ENCODE measurements at places on chromosomes 3 and 15.
A peak's percentile ranks its signal among the peaks of the same experiment; 100 is the strongest.

- no peak for DNase-seq
Measured at GRCh38 chr15:43277231-43277823, 10.6 kb upstream of the TGM5 start.

- DNase-seq, result no peak
Measured at GRCh38 chr15:88061452-88061851, 195.1 kb downstream of the NTRK3 start.

- no peak for DNase-seq
Measured at GRCh38 chr15:39851500-39852092, 68.5 kb downstream of the GPR176 start.

- no peak for DNase-seq
Measured at GRCh38 chr3:26592451-26592850, 30.1 kb upstream of the LRRC3B start.

GRCh38 chr3:88149101-88149508 lies 654 bp upstream of the C3orf38 start:
- no peak for DNase-seq

- no peak for DNase-seq
Measured at GRCh38 chr3:181333394-181333793, 343.9 kb upstream of the DNAJC19 start.

- no peak for DNase-seq
Measured at GRCh38 chr3:141311170-141311495, 57.2 kb upstream of the ZBTB38 start.

DNA sequence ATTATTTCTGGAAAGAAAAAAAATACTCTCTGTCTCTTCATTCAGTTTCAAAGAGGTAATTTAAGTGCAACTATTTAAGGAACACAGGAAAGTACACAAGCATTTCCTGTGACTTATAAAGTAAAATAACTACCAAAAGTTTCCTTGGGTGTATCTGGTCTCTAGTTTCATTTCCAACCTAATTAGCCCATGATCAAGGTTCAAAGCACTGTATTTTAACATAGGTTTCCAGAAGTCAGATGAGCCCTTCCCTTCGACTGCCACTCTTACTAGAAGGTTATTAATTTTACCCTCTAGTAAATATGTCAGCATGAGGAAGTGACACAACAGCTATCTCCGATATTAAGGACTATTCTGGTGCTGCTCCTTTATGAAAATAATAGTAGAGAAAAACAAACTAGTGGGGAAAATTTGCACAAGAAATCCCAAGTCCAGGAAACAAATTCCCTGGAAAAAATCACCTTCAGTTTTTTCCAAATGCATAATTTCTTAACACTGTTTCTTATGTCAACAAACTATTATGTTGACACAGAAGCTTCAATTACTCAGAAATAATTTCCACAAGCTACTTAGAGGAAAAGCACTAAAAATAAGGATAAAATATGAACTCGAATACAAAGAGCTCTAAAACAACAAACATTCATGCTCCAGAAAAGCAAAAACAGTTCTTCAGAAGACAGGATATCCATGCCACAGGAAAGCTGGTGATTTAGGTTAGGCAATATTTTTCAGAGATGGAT lies 35.3 kb downstream of the CCPG1 start:
- no peak for DNase-seq

DNA sequence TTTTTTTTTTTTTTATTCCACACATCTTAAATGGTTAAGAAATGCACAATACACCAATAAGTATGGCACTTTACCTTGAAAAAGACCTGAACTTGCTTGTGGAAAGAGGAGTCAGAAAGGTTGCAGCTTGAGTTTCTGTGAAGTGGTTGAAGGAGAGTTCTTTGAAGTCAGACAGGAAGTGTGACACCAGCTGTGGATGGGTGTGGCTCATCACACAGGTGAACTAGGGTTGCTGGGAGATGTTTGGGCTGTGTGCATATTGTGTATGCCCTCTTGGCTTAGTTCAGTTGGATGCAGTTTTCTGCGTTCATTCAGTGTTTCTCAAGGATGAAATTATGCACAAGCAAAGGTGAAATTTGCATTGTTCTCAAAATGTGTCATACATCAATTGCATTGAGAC lies 6.3 kb downstream of the AEN start:
- peak; percentile 93 for DNase-seq

DNA sequence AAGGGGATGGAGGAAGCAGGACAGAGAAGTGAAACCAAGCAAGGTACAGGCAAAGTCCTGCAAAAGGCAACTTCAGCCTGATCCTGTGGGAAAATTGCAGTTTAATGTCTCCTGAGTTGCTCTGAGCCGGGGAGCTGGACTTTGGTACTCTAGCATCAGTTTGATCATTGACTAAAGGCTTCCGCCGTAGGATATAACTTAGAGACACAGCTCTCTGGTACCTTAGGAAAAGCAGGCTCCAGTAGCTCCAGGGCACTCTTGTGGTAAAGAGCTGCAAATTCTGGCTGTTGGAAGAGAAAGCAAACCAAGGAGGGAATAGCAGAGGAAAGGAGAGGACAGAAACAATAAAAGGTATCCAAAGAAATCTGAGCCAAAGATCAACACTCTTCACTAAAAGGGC lies 521.1 kb downstream of the PLOD2 start:
- no peak for DNase-seq

DNA sequence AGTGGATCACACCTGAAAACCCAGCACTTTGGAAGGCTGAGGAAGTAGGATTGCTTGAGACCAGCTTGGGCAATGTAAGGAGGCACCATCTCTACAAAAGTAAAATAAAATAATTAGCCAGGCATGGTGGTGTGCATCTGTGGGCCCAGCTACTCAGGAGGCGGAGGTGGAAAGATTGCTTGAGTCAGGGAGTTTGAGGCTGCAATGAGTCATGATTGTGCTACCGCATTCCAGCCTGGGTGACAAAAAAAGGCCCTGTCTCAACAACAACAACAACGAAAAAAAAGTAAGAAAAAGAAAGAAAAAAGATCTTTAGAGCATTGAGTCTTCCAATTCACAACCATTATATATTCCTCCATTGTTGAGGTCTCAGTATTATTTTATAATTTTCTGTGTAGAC lies 192.4 kb upstream of the DPH6 start:
- DNase-seq, result no peak

GRCh38 chr3:70982700-70983140 lies 600.8 kb downstream of the FOXP1 start:
- DNase-seq, result no peak

DNA sequence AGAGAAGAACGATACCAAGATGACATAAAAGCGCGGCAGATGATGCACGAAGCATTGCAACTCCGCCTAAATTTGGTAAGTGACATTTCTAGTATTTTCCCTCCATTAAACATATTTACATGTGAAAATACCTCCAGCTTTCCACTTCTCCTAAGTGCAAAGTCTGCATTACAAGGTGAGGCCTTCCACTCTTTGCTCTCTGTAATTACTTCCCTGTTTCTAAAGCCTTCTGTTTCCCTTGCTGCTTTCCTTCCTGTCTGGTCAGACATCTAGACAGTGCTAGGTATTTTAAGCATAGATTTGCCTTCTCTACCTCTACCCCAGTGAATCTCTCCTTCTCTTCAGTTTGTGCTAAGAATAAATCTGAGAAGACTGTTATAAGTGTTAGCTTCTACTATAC lies 1.9 kb downstream of the P2RY12 start:
- no peak for DNase-seq

GRCh38 chr15:90154861-90155626 lies 46.1 kb upstream of the SEMA4B start:
- no peak for DNase-seq

- no peak for DNase-seq
Measured at GRCh38 chr3:190548031-190548656, 34.3 kb downstream of the IL1RAP start.

GRCh38 chr3:5332270-5332956 lies 144.9 kb downstream of the EDEM1 start:
- no peak for DNase-seq

DNA sequence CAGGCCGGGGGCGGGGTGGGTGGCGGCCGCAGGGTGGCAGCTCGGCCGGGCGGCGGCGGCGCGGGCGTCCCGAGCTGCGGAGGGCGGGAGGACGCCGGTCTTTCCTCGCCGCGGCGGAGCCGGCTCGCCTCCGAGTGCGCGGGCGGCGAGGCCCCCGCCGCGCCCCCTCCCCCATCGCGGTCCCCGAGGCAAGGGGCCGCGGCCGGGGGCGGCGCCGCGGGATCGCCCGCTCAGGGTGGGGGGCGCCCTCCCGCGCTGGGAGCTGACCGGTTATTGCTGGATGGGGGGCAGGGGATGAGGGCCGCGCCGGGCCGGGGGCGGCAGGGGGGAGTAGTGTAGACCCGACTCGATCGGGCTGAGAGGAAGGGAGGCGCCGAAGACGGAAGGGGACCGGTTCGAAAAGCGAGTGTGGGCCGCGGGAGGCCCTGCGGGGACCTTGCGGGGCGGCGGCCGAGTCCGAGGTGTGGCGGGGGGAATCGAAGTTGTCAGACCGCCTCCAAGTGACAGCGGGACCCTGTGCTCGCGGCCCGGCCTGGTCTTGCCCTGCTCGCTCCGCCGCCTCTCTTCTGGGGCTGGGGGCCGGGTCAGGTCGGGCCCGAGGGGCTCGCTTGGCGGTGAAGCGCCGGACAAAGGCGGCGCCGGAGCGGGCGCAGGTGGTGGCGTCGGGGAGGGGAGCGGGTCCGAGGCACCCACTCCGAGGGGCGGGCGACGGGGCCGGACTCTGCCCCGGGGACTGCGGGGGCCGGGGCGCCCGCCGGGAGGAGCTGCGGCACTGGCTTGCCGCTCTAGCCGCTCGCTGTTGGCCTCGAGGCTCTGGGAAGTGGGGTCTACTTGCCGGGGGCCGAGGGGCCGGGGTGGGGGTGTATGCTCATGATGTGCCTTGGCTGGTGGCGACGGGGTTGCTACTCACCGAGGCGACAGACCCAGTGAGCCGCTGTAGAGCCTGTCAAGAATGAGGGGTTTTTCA lies 1.1 kb downstream of the BAHD1 start:
- no peak for DNase-seq

DNA sequence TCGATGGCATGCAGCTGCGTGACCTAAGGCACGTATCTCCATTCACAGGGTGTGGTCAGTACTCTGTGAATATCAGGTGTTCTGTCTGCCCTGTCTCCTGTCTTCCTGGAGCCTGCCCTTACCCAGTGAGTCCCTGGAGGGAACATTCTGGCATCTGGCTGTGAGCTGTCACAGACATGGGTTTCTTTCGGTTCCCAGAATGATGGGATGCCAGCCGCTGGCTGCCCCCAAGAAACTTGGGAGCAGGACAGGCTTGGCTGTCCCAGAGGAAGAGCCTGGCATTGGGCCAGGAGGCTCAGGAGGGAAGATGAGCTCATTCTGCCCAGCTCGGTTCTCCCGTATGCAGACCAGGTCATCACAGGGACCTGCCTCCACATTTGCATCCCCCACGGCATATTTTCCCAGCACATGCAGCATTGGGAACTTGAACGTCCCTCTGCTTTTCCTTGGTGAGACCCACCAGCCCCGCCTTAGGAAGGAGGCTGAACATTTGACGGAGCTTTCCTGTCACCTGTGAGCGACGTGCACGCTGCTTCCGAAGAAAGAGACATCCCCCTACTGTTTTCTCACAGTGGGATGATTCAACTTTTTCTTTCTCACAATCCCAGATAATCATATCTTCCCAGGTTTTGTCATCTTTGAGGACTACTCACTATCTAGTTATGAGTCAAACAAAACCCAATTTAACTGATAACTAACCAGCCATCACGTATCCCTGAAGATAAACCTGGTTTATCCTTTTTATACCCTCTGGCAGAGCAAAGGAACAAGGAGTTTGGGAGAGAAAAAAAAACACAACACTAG lies 22.0 kb upstream of the PGPEP1L start:
- no peak for DNase-seq

DNA sequence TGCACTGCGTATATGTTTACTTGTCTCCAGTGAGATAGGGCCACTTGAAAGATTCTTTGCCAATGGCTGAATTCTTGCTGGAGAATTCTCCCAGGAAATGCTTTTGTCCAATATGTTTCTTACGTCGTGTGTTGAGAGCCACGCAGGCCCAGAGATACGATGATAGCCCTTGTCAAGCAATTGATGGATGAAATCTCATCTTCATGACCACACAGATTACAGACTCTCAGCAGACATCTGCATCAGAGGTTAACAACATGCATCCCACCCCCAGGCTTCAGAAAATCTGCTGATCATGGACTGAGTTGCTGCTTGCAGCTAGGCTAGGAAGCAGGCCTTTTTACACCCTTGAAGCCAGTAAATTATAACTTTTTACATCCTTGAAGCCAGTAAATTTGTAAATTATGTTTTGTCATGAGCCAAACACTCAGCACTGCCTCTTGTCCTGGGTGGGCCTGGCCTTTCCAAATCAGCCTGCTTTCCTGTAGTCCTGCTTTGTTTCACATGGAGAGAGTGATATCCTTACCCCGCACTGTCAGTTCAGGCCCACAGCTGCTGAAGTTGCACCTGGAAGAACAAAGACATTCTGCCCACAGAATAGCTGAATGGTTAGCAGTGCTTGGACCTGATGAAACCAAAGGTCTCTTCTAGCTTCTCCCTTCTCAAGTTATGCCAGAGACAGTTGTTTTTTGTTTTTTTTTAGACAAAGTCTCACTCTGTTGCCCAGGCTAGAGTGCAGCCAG lies 84.4 kb downstream of the GPR156 start:
- no peak for DNase-seq

DNA sequence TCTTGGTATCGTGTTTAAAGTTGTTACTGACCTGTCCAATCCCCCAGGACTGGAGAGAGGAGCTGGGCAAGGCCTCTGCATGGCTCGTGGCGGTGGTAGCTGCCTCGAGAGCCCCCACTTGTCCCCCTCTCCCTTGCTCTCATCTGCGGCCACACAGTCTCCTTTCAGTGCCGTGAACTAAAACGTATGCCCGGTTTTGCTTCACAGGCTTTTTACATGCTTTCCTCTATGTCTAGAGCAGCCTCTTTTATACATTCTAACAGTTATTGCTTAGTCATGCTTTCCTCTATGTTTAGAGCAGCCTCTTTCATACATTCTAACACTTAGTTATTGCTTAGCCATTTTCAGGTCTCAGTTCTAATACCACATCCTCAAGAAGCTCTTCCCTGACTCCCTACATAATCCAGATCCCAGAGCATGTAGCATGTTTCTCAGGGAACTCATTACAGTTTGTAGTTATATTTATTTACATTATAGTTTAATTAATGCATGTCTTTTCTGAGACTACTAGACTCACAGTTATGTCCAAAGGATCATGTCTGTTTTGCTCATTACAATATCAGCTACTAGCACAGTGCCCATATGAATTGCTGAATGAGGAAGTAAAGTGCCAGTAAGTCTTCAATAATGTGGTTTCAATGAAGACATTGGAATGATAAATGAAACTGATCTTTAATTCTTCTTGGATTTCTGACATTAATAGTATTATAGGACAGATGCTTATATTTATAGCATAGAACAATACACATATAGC lies 66.5 kb upstream of the TBL1XR1 start:
- DNase-seq, result no peak

DNA sequence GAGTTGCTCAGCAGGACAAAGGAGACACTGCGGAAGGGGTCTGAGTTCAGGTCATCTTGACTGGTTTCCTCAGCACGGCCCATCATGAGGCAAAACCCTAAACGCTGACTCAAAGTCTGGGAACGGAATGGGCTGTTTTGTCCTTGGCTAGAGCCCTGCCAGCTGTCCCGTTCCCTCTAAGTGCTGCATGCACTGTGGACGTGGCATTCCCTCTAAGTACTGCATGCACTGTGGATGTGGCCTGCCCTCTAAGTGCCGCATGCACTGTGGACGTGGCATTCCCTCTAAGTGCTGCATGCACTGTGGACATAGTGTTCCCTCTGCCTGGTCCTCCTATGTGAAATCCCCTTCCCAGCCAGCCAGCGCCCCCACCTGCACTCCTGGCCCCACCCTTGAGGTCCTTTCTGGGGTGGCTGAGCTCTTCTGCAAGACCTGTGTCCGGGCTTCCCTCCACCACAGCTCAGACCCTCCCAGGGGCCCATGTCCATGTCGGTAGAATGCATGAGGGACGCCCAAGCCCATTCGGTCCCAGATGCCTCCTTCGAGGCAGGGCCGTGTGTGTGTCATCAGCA lies 36.7 kb downstream of the TM2D3 start:
- DNase-seq, result no peak

- DNase-seq, result peak; percentile 84
Measured at GRCh38 chr3:20055020-20055775, 15.0 kb downstream of the KAT2B start.

Data from Jurkat, Clone E6-1 (cell line).